ENCODE measurements at places on chromosomes 2 and 18.

- no peak for DNase-seq
Measured at GRCh38 chr2:189658306-189659212, 2.7 kb upstream of the ASNSD1 start.

DNA sequence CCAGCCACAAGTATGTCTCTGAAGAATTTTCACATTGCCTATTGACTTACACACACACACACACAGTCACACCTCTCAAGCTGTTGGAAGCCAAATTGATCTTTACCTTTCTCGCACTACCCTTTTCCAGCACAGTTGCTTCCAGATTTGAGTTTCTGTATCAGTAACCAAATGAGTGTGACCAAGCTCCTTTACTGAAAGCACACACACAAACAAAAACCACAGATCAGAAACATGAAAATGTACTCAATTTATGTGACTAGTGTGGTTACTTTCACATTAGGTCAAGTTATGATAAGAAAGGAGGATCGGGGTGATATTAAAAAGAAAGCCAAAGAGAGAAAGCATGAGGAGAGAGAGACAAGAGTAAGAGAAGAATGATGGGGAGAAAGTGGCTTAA, 993.9 kb upstream of the POU3F3 start:
- DNase-seq = no peak

- DNase-seq = no peak
Measured at GRCh38 chr18:45222180-45222579, 393.1 kb upstream of the SLC14A2 start.

- DNase-seq = no peak
Measured at GRCh38 chr2:129934044-129934822, 45.2 kb upstream of the RAB6C start.

DNA sequence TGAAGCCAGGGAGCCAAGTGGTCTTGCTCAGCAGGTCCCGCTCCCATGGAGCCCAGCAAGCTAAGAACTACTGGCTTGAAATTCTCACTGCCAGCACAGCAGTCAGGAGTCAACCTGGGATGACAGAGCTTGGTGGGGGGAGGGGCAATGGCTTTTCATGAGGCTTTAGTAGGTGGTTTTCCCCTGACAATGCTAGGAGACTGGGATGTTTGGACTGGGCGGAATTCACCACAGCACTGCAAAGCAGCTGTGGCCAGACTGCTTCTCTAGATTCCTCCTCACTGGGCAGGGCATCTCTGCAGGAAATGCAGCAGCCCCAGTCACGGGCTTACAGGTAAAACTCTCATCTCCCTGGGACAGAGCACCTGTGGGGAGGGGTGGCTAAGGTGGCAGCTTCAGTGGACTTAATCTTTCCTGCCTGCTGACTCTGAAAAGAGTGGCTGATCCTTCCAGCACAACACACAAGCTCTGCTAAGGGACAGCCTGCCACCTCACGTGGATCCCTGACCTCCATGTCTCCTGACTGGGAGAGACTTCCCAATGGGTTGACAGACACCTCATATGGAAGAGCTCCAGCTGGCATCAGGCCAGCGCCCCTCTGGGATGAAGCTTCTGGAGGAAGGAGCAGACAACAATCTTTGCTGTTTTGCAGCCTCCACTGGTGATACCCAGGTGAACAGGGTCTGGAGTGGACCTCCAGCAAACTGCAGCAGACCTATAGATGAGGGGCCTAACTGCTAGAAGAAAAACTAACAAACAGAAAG, 349.7 kb upstream of the ST6GAL2 start:
- no peak for DNase-seq

DNA sequence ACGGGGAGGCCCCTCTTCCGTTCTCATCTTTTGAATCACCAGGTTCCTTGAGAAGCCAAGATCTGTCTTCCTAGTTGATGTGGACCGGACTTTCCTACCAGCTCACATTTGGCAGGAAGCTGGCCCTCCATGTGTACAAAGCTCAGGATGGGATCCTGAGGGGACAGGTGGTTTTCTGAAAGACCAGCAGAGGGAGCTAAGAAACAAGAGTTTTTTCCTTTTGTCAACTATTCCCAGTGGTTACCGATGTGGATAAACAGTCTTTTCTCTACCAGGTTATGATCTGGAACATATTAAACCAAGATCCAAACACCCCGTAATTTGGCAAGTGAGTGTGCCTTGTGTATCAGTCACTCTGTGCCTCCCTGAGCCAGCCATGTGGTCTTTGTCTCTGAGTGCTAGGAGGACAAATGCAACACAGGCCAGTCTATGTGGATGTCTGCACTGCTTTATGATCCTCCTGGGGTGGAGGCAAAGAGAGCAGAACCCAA, 25.1 kb upstream of the ARHGAP25 start:
- peak; percentile 41 for DNase-seq

GRCh38 chr18:49859725-49860124, 46.4 kb upstream of the ACAA2 start:
- DNase-seq = no peak

- DNase-seq = no peak
Measured at GRCh38 chr2:221346411-221346810, 225.7 kb downstream of the EPHA4 start.

DNA sequence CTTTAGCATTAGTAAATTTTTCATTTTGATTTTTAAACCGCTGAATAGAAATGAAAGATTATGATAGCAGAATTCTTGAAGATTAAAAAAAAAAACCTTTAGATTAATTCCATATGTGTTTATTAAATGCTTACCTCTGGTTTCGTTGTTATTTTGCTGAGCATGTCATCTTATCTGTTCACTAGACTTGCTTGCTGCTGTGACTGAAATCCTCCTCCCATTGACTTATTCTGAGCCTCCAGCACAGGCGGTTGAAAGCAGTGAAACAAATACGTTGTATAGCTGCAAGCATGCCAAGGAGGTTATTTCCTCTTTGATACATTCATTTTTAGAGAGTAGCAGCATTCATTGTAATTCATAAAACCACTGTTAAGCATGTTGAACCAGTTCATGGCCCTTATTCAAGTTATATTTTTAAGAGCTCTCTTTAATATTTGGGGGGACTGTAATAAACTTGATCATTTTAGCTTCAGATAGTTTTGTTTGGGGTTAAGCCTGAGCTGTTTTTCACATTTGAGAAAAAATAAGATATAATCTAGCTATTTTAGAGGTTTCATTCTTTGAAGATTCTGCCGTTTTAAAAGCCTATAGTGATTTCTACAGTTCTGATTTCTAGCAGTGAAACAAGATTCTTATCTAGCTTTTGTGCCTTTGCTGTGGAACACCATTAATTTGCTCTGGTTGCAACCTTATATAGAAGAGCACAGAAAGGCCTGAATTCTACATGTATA, at the start of gene HTR2B:
Gene HTR2B (minus strand): TSS at position 205 of the 731 bp plus-strand sequence. CDS start 1,278 bp downstream, outside the sequence.
- no peak for DNase-seq

DNA sequence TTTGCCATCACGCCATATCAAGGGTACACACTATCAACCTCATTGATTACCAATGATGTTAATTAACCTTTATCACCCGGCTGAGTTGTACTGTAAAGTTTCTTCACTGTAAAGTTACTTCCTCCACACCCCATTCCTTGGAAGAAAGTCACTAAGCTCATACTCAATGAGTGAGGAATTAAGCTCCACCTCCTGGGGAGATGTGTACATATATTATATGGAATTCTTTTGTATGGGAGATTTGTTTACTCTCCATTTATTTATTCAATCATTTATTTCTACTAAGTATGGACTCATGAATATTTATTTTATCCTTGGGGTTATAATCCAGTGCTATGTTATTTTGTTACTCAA, 56.8 kb downstream of the C2orf74 start:
- no peak for DNase-seq

DNA sequence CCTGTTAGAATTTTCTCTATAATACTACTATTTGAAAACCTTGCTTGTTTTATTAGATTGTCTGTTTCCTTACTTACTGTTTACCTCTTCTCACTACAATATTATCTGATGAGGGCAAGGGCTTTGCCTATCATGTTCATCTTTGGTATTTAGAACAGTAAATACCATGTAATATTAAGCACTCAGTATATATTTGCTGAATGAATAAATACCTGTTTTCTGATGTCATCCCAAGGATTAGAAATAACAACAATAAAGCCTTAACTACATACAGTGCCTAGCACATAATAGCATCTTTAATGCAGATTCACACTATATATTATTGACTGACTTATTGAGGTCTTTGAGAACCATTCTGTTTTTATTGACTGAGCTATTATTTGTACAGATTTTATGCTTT, 142.1 kb downstream of the TMEM247 start:
- DNase-seq = no peak

- DNase-seq = no peak
Measured at GRCh38 chr2:10842506-10842905, 29.9 kb upstream of the PDIA6 start.

GRCh38 chr2:233469261-233470010, 97.1 kb downstream of the USP40 start:
- no peak for DNase-seq

DNA sequence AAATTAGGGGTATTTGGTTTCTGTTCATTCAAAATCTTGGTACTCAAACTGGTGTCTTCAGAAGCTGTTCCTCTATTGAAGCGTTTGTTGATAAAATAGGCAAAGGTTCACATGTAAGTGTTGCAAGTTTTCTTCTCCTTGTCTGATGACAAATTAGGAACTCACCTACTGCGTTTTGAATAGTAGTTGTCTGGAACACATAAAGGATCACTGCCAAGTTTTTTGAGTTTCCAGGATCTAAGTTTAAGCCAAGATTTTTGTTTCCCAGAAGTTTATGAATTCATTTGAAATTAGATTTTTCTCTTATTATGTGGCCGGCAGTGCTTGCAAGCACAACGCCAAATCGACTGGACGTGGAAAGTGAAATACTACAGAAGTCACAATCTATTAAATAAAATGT, 85.4 kb downstream of the ARHGEF33 start:
- DNase-seq = no peak

DNA sequence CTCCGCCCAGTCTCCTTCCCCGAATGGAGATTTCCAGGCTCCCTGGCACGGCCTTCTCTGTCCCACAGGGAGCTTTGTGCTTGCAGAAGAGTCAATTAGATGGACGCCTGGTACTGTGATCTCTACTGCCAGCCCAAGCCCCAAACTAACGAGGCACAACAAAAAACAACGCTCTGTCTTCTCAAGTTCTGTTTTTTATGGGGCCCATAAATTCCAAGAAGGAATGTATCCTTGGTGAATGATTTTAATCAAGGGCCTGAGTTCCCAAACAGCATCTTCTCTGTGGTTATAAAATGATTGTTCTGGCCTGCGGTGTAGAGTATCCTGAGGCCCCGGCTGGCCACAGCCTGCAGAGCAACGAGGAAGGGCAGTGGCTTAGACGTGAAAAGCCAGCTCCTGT, 219.5 kb downstream of the CLIP4 start:
- DNase-seq = no peak

DNA sequence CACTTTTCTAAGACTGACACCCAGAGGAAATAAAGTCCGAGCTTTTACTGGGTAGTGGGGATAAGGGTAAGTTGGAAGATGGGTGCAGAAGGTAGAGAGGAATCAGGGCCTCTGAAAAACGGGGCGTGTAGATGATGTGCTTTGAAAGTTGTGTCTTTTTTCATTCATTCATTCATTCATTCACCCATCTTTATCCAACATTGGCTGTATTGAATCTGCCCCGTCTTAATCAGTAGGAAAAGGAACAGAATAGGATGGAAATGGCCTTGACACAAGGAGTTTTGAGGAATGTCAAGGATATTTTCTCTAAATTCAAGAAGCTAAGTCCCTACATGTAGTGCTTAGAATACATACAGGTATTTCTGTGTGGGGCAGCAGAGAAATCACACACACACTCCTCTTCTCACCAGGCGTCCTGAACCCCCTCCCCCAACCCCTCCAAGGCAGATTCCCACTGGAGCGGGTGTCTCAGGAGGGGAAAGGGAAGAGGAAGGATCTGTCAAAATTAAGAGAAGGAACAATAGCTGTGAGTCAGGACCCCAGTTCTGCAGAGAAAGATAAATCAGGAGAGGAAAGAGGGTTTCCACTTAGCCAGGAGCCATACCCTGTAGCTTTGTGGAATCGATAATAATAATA, 13.9 kb downstream of the DYSF start:
- no peak for DNase-seq

DNA sequence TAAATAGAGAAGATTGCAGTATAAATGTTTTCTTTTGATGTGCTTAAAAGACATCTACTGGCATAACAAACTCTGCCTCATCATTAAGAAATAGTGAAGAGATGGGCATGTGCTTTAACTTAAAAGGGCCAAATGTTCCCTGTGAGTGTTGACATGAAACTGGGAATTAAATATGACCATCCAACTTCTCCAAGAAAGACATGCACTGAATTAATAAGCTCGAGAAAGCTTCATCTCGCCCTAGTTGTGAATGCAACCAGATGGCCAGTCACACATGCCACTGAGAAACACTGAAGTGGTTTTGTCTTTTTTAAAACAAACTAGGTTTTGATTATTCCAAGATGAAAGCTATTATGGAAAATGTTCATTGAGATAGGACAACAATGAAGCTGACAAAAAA, 479.2 kb downstream of the RIT2 start:
- no peak for DNase-seq

- DNase-seq = no peak
Measured at GRCh38 chr2:240215676-240216051, 75.2 kb upstream of the OTOS start.

DNA sequence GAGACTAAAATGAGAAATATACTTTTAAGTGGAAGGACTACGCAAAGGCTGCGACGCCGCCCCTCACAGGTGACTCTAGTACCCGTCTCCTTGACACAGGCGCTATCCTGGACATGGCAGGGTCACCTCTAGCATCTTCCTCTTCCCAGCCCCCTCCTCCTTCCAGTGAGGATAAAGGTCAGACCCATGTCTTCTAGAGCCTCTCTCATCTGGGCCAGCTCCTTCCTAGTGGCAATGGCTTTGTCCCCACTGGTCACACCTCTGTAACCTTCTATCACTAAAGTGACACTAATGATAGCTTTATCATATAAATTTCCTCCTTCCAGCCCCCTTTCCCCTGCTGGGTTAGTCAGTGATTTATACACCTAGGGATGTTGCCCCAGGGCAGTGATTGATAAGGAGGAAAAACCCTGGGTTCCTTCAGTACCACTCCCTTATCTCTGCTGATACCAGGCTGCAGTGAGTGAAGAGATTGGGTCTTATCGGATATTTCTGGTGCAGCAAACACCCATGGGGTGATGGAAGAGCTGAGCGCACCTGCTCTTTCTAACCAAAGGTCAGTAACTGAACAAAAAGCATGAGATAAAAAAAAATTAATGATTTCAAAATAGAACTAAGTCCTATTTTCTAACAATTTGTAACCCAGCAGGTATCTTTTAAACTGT, 62.0 kb upstream of the FZD5 start:
- no peak for DNase-seq

Measured in naive thymus-derived CD4-positive, alpha-beta T cell (primary cell).